Epithelial cell of prostate (primary cell): ENCODE measurements at places on chromosomes 4 and X.

GRCh38 chr4:15525080-15525479 is 55.4 kb downstream of the CC2D2A start:
- DNase-seq = peak; percentile 88

GRCh38 chr4:67522230-67522629 is 23.1 kb downstream of the CENPC start:
- no peak for DNase-seq

DNA sequence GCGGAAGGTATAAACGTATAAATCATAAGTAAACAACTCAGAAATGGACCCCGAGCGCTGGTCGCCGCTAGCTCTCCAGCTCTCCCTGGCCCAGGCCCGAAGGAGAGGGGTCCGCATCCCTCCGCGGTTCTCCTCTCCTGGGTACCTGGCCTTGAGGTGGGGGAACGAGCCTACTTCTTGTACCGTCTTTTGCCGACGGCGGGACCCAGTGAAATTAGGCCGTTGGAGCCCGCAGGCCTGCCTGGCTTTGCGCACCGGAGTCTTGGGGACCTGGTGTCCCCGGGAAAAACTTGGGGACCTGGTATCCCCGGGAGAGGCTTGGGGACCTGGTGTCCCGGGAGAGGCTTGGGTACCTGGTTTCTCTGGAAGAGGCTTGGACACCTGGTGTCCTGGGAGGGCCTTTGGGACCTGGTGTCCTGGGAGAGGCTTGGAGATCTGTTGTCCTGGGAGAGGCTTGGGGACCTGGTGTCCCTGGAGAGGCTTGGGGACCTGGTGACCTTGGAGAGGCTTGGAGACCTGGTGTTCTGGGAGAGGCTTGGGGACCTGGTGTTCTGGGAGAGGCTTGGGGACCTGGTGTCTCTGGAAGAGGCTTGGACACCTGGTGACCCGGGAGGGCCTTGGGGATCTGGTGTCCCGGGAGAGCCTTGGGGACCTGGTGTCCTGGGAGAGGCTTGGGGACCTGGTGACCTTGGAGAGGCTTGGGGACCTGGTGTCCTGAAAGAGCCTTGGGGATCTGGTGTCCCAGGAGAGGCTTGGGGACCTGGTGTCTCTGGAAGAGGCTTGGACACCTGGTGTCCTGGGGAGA is 12.0 kb downstream of the SHOX start:
- no peak for DNase-seq

- no peak for DNase-seq
These were observed 187.6 kb upstream of the GPC4 start for GRCh38 chrX:133602881-133603280.

- DNase-seq = no peak
These were observed 76.4 kb downstream of the JAKMIP1 start for GRCh38 chr4:6123976-6124375.

DNA sequence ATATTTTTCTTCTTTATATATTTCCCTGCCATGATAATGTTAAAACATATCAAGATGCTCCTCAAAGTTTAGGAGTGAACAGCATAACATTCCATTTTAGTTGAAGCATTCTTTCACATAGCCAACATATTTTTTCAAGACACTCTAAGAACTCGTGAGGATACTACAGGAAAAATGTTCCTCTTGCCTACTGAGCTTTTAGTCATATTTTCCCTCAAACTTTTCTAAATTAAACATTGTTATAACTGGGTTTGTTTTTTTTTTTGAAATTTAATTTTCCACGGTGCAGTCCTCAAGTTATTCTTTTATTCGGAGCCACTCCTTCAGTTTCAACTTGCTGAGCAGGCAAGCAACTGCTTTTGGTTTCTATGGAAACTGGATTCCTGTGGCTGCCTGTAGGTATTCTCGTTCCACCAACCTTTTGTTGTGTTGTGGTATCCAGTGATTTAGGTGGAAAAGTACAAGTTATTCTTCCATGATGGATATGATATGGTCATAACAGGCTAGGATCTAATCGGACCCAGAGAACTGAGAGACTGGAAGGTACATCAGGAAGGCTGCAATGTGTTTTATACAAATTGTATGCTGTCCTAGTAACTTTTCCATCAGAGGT is 248.0 kb downstream of the TRIML1 start:
- no peak for DNase-seq

- no peak for DNase-seq
These were observed 65.6 kb downstream of the ASB9 start for GRCh38 chrX:15204130-15204751.

DNA sequence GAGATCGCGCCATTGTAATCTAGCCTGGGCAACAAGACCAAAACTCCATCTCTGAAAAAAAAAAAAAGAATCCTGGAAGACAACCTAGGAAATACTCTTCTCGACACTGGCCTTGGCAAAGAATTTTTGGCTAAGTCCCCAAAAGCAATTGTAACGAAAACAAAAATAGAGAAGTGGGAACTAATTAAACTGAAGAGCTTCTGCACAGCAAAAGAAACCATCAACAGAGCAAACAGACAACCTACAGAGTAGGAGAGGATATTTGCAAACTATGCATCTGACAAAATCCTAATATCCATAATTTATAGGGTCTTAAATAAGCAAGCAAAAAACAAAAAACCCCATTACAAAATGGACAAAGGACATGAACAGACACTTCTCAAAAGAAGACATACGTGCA is 76.5 kb upstream of the DUSP21 start:
- no peak for DNase-seq

DNA sequence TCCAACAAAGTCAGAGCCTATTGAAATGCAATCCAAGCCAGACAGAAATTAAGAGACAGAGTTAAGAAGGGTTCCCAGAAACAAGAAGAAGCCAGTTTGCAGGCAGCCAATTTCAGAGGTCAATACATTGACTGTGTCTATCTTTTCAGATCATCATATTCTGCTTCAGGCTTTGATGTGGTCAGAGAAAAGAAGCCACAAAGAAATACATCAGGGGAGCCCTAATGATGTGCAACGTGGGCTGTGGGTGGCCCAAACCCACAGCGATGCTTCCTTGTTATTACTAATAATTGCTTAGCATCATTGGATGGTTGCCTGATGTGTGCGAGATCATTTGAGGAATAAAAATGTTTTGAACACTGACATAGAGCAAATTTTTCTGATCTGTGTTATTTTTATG is 99.0 kb upstream of the DUSP21 start:
- no peak for DNase-seq

DNA sequence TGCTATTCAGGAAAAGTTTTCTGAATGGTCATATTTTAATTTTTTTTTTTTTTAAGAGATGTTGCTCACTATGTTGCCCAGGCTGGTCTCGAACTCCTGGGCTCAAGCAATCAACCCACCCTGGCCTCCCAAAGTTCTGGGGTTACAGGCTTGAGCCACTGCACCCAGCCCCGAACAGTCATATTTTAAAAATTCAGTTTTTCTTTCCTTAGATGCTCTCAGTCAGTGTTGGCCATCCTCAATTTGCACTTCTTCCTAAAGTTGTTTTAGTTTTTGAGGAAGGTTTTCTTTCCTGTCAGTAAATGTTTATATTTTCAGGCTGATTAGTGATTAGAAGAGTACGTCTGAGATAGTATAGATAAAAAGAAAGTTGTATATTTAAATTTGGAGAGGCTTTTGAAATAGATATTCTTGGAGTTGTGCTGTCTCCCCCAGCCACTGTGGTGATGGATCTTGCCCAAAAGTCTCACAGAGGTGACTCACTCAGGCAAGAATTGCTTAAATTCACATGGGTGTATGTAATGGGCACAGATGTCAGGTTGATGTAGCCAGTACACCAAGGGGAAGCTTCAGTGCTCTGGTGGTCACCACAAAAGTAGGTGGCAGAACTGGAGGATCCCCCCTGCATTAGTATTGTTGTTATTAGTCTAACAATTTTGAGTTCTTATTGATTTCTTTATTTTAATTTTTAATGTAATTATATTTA is 72.2 kb upstream of the ELOVL6 start:
- DNase-seq = no peak
